OCI-LY7 (cell line): ENCODE measurements at places on chromosomes 5 and 9.

- DNase-seq, result no peak
Observed at GRCh38 chr5:65307931-65308330, 173.8 kb downstream of the ADAMTS6 start.

GRCh38 chr5:100899675-100900074 lies 3.4 kb downstream of the ST8SIA4 start:
- no peak for DNase-seq

DNA sequence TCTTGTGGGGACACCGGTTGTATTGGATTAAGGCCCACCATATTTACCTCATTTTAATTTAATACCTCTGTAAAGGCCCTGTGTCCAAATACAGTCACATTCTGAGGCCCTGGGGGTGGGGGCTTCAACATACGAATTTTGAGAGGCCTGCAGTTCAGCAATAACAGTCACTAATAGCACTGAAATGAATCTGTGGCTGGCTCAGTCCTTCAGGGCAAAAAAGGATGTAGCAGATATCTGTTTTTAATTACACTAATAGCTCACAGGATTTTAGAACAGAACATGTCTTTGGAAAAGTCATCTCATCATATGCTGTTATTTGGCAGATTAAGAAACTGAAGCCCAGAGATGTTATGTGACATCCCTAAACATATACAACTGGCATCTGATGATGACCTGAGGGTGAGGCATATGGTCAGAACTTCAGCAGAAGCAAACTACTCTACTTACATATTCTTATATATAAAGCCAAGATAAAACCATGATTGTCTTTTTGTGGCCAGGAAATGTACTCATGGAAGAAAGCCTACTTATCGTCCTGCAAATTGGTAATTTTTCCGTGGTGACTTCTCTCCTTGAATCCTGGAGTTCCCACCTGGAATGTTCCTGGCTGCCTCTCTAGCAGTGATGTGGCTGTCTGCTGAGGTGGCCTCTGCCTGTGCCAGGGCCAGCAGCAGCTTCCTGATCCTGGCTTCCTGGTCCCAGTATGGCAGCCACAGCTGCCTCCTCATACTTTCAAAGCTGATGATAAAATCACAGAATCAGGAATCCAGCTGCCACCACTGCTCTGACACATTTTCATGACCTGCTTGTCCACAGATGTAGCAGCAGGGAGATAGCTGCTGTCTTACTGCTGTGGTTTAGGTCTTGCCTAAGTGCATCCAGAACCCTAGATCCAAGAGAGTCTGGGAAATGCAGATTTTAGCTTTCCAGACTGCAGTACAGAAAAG lies 72.1 kb upstream of the ANKRD55 start:
- no peak for DNase-seq

DNA sequence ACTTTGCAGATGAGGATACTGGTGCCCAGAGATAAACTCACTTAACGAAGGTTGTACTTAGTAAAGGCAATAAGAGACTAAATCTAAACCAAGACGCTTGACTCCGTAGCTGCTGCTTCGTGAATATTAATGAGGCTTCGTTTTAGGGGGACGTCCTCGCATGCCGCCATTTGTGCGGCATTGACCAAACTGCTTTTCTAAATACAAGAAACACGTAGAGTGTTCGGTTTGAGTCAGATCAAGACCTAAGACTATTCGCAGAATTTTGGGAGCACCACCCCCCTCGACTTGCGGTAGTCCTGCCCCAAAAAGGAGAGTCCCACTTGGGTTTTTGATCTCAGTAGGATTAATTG lies 1.1 kb downstream of the NPM1 start:
- DNase-seq, result no peak

DNA sequence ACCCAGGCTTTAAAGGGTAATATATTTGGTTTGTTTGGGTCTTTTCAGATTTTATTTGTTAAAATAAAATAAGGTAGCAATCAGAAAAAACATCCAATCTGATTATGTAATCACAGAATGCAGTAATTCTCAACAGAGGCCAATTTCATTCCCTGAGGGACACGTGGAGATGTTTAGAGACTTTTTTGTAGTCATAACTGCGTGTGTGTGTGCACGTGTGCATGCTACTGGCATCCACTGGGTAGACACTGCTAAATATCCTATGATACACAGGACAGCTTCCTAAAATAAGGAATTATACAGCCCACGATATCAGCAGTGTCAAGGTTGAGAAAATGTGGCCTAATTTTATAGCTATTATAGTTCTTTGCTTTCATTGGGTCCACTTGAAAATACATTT lies 180.8 kb upstream of the KLF9 start:
- DNase-seq, result no peak

DNA sequence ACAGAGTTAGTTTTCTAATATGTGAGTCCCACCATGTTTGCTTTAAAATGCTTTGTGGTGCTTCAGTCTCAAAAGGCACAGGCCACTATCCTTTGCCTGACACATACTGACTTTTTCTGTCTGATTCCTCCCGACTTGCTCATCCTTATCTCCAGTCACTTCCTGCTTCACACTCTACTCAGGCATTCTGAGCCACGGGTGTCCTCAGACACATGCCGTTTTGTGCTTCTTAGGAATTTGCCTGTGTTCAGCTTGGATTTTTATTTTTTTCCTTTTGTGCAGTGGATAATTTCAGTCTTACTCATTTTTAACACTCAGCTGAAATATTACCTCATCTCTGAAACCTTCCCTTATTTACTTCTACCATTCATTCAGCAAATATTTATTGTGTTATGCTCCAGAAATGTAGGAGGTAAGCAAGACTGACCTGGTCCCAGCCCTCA lies 54.1 kb downstream of the MAN2A1 start:
- no peak for DNase-seq

DNA sequence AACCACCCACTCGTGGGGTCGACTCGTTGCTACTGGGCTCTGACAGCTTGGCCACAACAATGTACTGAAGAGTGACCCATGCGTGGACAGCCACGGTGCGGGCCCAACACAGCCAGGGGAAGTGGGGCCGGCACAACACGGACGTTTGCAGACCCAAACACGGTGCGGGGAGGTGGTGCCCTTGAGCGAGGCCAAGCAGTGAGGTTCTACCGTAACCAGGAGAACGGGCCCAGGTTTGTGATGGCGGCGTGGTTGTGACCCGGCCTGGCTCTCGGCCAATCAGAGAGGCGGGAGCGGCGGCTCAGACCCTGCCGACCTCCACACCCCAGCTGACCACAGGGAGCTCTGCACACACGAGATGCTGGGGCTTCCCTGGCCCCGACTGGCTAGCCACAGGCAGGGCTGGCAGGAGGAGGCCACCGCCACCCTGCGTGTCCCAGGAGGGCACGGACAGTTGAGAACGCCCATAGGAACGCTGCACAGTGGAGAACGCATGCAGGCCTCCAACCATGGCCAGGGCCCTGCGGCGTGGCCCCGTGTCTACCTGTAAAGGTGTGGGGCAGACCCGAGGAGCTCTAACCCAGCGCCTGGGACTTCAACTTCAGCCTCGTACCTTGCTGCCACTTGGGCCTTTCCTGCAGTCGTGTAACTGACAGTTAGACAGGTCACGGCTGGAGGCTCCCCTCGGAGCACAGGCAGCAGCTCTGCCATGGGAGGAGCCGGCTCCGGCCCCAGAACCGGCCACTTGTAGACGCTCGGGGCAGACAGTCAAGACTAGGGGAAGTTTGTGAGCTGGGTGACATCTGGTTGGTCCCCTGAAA lies 13.7 kb downstream of the BRD3 start:
- no peak for DNase-seq

- DNase-seq, result no peak
Observed at GRCh38 chr9:19378164-19378563, 1.9 kb downstream of the RPS6 start.

GRCh38 chr5:170813231-170813630 lies 29.7 kb downstream of the GABRP start:
- no peak for DNase-seq

DNA sequence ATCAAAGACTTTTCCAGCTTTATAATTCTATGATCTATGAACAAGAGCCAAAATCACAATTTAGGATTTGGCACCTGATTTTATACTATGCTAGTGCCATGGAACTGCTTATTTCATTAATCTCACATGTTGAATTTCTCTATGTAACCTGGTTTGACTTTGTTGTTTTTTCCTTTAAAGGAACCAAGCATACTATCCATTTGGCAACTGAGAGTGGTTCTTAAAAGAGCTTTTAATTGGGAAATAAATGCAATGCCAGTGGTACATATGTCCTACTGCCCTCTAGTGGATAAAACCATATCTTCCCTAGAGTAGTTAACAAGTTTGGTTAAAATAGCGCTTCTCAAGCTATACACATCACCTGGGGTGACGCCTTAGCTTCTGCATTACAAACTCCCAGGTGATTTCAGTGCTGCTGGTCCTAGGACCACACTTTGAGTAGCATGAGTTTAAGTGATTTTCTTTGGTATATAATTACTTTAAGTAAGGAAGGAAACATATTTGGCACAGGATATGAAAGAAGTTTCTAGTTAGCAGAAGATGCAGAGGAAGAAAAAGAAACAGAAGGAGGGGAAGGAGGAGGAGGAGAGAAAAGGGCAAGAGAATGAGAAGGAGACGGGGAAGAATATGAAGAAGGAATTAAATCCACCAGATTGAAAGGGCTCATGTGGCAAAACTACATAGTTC lies 56.8 kb downstream of the FGF10 start:
- DNase-seq, result peak; percentile 48

DNA sequence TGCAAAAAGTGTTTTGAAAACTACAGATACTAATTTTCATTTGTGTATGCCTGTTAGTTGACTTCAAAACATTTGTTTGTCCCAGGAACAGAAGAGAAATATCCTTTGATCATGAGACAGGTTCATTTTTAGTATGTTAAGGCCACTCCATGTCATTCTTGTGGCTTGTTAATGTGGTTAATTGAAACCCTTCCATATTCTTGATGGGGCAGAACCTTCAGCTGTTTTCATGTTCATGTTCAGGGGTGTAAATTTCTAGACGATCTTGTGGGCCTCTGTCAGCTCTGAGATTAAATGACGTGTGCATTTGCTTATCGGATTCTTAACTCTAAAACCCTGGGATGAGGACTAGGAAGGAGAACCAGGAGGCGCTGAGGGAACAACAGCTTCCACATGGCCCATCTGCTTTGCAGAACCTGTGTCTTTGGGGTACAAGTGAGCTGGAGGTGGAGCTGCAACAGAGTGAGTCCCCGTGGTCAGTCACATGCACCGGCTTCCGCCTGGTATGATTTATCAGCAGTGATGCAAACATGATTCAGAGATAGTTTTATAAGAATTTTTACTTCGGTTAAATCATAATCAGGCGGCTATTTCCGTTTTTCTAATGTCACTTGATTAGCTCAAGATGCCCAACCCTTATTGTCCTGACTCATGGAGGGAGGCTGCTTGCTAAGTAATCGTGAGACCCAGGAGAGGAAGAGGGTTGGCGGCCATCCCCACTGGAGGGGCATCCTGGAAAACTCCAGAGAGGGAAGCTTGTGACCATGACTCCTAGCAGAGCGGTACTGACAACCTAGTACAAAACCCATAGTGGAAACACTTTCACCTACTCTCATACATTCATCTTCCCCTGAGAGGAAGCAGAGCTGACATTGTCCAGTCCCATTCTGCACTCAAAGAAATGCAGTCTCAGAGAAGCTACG lies 138.4 kb downstream of the C9orf152 start:
- DNase-seq, result no peak

- DNase-seq, result no peak
Observed at GRCh38 chr5:33148076-33148513, 292.7 kb upstream of the TARS1 start.

DNA sequence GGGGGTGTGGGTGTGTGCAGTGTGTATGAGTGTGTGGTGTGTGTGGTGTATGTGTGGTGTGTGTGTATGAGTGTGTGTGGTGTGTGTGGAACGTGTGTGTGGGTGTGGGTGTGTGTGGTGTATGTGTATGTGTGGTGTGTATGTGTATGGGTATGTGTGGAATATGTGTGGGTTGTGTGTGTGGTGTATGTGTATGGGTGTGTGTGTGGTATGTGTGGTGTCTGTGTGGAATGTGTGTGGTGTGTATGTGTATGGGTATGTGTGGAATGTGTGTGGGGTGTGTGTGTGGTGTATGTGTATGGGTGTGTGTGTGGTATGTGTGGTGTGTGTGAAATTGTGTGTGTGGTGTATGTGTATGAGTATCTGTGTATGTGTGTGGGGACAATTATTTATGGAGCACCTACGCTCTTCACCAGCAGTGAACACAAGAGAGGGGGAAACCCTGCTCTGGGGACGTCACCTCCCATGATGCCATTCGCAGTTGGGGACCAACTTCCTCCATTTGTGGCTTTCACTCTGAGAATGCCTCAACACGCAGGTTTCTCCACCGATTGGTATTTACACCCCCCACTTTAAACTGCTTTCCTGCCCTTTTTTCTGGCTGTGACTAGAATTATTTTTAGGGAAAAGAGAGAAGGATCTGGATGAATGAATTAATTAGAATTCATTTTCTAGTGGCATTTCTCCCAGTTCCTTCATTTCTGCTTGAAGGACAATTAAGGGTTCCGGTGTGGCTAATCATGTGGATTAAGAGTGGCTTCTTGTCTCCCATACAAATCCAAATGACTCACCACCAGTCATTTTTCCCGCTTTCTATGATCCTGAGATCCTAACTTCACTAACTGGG lies 238.1 kb downstream of the ROR2 start:
- DNase-seq, result peak; percentile 83

DNA sequence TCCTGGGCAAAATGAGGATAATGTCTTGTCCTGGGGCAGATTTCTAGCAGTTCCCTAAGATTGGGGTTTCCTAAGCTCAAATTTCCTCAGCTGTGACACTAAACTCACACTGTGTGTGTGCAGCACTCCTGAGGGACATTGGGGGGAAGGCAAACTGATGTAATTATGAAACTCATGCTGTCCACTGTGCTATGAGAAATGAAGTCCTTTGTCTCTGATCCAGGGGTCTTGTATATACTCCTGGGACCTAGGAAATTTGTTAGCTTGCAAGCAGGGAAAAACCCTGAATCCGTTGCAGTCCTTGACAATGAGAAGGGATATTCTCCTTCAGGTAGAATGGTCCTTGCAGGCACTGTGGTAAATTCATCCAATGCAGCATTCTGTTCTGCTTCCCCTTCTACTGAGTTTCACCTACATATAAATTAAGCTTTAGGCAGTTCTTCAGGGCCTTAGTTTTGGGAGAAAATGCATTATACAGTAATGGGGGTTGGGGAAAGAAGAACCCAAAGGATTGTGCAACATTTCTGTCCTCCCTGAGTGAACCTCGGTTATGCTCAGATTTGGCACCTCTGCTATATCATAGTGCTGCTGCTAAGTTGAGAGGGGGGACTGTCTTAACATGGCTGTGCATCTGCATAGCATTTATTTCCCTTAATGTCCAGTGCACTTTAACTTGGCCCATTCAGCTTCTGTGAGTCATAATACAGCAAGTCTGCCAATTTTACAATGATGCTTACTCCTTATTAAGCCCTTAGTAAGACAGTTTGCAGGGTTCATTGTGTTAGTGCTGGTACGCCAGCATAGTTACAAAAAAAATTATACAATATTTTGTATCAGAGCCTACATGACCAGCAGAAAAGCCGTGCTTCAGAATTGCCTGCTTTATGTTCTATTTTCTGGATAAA lies 80.2 kb downstream of the PJA2 start:
- no peak for DNase-seq

DNA sequence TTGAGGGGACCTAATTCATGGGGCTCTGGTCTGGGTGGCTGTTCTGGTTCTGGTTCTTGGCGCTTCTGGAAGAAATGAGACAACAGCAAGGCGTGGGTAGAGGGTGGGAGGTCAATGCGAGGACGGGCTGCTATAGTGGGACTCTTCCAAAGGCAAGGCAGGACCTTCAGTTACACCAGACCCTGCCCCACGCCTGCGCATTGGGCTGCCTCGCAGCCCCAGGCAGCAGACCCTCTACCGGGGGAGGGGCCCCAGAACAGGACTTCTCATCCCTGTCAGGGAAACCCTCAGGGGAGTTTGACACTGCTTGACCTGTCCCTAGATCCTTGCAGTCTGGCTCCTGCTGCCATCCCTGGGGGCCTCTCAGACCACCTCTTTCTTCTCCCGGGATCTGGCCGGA lies 18.5 kb downstream of the CCDC69 start:
- no peak for DNase-seq
